ENCODE measurements at places on chromosomes 4 and X.

GRCh38 chrX:21479695-21480270 is 105.6 kb downstream of the CNKSR2 start:
- peak; percentile 49 for DNase-seq

DNA sequence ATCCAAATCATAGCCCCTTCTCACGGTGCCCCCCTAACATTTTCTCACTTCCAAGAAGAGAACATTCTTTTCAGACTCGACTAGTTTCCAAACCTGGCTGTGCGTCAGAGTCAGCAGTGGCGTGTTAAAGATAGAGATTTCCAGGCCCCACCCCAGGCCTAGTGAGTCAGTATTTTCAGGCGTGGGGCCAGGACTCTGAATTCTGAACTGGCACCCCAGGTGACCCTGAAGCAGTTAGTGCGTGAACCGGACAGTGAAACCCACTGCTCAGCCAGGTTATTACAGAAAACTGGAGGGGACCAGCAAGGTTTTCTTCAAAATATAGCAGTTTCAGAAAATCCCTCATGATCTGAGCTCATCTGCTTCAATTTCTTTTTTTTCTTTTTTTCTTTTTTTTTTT is 35.0 kb upstream of the BCOR start:
- no peak for DNase-seq

GRCh38 chrX:114650351-114650750 is 66.5 kb downstream of the HTR2C start:
- no peak for DNase-seq

DNA sequence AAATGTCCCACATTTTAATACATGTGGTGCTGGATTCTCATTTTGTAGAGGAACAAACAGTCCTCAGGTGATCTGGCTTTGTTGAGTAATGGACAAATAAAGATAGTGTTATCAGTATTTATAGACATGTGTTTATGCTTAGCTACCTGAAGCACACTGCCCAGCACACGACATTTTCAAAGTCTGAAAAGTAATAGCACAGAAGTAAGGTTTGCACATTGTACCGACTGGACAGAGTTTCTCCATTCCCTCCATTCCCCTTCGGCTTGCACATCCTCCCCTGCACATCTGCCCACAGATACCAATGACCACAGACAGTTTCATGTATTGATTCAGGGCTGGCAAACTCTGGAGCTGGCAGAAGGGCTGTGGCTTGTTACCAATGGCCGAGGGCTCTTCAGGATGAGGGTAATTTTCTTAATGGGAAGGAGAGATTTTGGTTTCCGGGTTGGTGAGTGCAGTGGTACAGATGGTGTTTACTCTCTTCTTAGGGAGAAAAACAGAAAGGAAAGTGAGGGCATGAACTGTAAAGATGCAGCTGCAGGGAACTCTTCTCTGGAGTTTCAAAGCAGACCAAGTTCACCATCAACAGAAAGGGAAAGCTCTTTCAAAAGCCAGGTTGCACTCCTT is 2.3 kb downstream of the GRPR start:
- DNase-seq, result peak; percentile 29

DNA sequence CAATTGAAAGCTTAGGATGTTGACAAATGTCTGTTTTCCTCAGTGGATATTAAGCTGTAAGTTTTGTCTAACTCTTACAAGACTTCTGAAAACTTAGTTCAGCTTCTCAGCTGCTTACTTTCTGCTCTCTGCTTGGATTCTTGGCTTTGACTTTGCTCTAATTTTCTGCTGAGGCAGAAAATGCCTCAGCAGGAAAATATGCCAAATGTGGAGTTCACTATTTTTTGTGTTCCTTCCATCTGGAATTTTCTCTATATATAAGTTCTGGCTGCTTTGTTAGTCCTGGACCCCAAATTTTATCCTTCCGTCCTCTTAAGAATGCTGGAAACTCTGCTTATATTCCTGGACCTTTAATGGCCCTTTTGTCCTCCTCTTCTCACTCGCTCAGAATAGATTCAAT is 352.6 kb upstream of the NWD2 start:
- no peak for DNase-seq

DNA sequence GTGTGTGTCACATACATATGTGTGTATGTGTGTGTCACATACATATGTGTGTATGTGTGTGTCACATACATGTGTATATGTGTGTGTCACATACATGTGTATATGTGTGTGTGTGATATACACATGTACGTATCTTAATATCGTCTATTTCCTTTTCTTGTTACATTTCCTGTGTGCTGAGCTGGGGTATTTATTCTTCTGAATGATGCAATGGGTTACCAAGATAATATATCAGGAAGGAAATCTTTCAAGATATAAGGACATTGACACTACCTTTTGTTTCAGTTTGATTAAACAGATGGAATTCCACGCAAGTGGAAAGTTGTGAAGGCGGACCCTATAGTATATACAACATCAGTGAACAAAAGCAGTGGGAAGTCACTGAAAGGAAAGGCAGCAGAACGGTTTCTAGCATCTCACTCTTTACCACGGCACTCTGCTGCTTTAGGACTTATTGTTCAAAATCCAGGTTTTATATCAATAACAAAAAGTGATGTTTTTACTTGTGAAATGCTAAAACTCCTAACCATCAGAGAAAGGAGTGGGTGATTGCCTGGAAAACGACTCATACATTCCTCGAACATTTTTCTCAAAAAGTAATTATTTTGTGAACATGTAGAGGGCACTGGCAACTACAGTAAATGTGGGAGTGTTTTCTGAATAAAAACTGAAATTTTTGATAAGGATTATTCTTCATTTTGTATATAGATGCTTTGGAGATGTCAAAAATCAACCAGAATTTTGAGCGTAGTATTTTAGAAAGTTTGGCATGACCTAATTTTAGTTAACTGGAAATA is 43.1 kb upstream of the IL21 start:
- no peak for DNase-seq

DNA sequence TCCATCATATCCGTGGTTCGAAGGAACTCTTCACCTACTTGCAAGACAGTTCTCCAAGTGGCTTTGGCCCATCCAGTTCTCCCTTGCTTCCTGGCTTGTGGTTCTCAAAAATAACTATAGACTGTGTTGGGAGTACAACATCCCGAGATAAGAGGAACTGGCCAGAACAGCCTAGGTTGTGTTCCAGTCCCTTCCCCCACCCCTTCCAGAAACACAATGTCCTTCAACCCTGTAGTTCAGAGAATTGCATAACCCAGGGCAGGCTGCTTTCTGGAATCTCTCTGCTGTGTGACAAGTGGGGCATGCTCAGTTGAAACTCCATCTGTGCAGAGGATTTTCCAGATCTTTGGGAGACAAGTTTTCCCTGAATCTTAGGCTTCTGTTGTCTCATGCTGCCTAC is 206.5 kb downstream of the PCDH10 start:
- DNase-seq, result no peak

GRCh38 chr4:10959586-10959985 is 275.0 kb upstream of the CLNK start:
- no peak for DNase-seq

DNA sequence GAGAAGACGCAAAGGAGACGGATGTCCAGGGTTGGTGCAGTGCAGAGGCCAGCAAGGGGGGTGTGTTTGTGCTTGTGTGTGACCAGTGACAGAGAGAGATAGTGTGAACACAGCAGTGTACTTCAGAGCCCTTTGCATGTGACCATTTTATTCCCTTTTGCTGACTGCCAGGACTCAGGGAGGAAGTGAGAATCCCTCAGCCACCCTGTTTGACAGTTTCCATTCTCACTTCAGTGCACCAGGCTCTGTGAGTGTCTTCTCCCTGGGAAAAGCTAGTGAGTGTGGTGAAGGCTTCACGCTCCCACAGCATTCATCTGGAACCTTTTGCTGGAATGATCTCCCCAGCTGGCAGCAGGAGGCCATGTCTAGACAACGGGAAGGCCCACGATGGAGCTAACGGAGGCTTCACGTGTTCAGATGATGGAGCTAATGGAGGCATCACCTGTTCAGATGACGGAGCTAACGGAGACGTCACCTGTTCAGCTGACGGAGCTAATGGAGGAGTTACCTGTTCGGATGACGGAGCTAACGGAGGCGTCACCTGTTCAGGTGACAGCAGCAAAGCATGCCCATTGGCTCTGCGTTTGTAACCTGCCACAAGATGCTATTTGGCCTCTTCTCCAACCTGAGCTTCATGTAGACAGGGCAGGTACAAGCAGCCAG is 195.4 kb downstream of the AFAP1 start:
- DNase-seq, result no peak

DNA sequence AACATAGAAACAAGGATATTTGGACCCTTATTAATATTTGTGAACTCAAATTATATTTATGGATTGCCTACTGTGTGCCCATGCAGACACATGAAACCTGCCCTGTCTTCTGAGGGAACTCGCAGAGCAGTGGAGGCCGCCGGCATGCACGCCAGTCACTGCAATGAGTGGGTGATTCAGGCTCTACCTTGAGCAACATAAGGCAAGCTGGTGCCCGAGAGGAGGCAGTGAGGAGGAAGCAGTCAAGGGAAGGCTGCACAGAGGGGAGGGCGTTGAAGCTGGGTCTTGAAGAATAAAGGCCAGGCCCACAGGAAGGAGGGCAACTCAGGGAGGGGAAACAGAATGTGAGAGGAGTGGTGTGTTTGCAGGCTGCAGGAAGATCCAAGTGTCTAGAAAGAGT is 52.8 kb downstream of the PPEF2 start:
- DNase-seq, result no peak

DNA sequence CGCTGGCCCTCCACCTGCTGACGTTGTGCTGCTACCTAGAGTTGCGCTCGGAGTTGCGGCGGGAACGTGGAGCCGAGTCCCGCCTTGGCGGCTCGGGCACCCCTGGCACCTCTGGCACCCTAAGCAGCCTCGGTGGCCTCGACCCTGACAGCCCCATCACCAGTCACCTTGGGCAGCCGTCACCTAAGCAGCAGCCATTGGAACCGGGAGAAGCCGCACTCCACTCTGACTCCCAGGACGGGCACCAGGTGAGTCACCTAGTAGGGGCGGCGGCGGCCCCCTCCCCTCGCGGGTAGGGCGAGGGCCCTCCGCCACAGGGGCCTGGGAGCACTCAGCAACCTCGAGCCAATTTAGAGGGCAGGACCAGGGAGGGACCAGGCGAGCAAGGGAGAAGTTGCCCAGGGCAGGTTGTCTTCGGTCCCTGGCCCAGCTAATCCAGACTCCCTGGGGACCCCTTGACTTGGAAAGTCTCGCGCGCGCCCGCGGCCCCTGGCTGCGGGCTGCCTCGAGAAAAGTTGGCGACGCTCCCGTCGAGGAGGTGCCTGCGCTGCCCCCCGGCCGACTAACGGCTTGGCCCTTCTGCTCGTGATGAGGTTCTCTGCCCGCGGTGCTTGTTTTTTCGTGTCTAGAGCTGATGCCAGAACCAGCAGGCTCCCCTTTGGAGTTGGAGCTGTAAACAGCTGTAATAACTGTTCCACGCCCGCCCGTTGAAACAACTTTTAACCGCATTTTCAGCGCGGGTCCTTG is 717 bp downstream of the EDA start:
- peak; percentile 12 for DNase-seq

- no peak for DNase-seq
Measured at GRCh38 chrX:154059729-154060245, 37.7 kb downstream of the MECP2 start.

- DNase-seq, result no peak
Measured at GRCh38 chr4:78560296-78560963, 8.9 kb downstream of the ANXA3 start.

- DNase-seq, result no peak
Measured at GRCh38 chr4:4392501-4393183, 5.7 kb downstream of the NSG1 start.

Data from MM.1S (cell line).